MV-4-11 (cell line): ENCODE measurements at places on chromosomes 13 and 19.

GRCh38 chr19:7982651-7983099 is 22.8 kb downstream of the ELAVL1 start:
- DNase-seq: no peak

DNA sequence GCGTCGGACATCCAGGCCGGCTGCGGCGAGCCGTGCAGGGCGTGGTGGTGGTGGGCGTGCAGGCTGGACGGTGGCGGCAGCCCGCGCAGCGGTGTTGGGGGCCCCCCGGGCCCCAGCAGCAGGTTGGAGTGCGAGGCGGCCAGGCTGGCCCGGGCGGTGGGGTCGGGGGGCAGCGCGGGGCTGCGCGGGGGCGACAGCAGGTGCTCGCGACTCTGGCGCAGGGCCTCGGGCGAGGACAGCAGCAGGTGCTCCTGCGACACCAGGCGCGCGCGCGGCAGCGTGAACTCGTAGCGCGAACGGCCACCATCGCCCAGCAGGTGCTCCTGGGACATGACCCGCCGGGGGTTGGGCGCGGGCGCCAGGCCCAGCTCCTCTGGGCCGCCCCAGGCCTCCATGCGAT is 9.8 kb downstream of the SHISA7 start:
- DNase-seq: no peak

DNA sequence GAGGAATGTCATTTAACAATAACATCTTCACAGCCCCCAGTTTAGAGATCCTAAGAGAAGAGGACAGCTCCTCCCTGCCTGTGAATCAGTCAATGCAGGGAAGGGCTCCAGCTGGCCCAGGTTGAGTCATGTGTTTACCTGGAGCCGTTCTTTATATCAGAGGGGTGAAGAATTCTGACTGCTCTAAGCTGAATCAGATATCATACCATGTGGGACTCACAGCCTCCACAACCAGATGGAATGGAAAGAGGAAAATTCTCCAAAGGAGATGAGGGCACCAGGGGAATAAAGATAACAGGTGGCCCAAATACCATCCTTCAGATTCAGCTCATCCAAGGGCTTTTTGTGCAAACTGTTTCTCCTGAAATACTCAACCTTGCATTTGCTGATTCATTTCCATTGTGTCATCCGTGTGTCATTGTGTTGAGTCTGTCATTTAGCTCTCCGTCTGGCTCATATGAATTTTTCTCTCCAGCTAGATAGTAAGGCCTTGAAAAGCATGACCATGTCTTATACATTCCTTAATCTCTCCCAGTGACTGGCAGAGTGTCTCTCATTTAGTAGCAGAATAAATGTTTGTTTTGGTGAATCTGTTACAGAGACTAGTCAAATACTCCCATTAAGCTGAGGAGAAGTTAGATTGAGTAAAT is 217.9 kb downstream of the RFC3 start:
- no peak for DNase-seq

GRCh38 chr19:41373993-41374392 is 2.3 kb upstream of the TMEM91 start:
- DNase-seq: no peak

GRCh38 chr13:96273196-96273595 is 183.3 kb downstream of the HS6ST3 start:
- no peak for DNase-seq

DNA sequence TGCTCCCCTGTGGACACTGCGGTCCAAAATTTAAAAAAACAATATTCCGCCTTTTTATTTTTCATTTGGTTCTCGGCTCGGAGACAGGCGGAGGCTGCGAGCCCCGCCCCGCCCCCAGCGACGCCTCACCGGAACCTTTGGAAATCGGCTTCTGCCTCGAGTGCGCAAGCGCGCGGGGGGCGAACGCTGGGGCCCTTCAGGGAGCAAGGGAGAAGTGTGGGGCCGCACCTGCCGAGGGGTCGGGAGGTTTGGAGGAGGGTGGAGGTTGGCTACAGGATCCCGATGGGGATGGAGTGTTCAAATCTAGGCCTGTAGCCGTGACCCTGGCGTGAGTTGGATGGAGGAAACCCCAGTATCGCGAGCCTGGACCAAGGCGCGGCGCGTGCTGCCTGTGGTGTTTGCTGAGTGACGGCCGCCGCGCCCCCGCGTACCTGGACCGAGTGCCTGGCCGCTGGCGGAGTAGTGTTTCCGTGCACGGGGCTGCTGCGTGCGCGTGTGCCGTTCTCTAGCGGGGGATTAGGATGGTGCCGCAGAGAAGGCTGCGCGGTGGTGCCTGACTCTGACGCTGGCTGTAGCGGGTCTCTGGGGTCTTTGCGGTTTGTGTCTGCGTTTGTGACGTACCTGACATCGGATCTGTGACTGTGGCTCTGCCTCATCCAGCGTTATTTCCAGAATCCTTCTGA is 565 bp upstream of the ZFP30 start:
- no peak for DNase-seq

- DNase-seq: peak; percentile 95
Observed at GRCh38 chr13:109700176-109700575, 86.2 kb downstream of the IRS2 start.

- no peak for DNase-seq
Observed at GRCh38 chr13:27250833-27251165, 559 bp upstream of the RPL21 start.

- DNase-seq: peak; percentile 64
Observed at GRCh38 chr19:1064661-1065605, 2.0 kb upstream of the ARHGAP45 start.

- DNase-seq: no peak
Observed at GRCh38 chr13:112325142-112325808, 50.9 kb upstream of the SPACA7 start.

GRCh38 chr19:55112777-55113569 is 4.5 kb downstream of the PPP1R12C start:
- DNase-seq: no peak

GRCh38 chr13:91520952-91521351 is 122.5 kb downstream of the GPC5 start:
- DNase-seq: no peak
